HT-29 (cell line): ENCODE measurements at places on chromosomes 7 and 10.

GRCh38 chr7:51307651-51308210 lies 8.9 kb downstream of the COBL start:
- DNase-seq = no peak

- DNase-seq = no peak
These were observed 44.9 kb downstream of the MKLN1 start for GRCh38 chr7:131372554-131372953.

DNA sequence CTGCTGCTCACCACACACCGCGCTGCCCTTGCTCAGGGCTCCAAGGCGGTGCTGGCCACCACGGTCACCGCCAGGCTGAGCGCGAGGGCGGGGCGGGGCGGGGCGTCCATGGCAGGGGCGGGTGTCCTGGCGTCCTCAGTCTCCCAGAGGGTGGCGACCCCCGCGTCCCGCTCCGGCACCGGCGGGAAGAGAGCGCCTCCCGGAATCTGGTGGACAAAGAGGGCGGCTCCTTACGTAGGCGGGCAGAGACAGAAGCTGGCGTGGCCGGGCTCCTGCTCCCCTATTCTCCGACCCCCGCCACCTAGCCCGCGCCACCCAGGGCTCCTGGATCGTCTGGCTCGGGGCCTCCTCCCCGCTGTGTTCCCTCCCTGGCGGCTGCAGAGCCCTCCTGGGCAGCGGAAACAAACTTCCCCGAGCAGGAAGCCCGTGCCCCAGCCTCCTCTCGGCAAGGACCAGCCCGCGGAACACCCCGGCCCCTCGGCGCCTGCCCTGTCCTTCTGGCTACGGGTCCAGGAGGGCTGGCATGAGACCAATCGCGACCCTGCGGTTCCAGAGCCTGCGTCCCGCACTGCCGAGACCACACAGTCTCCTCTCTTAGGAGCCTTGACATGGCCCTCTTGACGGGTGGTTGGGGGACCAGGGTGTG lies 133.8 kb upstream of the ZNF92 start:
- DNase-seq = no peak

GRCh38 chr7:94778711-94779459 lies 123.0 kb upstream of the SGCE start:
- DNase-seq = no peak

GRCh38 chr10:49388161-49388560 lies 7.7 kb downstream of the DRGX start:
- DNase-seq = no peak

DNA sequence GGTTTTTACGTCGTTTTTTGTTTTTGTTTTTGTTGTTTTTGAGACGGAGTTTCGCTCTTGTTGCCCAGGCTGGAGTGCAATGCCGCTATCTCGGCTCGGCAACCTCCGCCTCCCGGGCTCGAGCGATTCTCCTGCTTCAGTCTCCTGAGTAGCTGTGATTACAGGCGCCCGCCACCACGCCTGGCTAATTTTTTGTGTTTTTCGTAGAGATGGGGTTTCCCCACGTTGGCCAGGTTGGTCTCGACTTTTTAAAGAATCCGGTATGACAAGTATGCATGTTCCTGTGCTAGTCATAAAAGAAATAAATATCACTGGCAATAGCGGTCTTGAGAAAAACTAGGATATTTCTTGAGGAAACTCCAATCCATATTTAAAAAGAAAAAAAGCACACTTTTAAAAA lies 2.7 kb upstream of the ARL4A start:
- no peak for DNase-seq

DNA sequence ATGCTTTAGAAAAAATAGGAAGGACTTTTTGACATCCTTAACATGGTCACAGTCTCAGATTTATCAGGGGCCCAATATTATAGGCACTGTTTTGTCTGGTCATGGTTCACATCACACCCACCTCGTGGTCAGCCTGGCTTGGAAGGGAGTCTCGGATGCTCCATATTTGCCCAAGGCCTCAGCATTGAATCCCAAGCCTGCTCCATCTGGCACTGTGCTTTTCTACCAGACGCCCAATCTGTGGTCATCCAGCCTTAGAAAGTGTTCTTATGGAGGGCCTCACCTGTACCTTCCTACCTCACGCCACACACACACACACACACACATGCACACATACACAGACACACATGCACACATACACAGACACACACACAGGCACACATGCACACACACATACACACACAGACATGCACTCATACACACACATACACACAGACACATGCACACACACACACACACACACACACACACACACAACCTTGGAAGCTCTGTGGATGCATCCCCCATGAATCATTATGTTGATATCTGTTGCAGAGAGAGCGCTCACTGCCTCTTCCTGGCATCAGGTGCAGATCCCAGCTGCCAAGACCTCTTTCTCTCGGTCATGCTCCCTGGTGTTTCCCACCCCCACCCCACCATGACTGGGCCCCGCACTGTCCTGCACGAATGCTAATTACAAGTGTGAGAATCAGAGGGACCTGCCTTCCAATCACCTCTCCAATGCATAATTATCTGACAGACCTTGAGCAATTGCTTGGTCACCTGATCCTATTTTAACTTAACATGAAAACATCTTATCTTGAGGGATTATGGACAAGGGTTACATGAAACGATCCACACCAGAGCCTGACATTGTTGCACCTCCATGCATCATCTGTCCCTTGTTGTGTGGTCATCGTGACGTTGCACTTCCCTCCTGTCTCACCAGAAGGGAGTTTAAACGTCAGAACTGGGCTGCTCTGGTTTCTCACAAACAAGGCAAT lies 122.7 kb upstream of the TMEM72 start:
- DNase-seq = no peak

DNA sequence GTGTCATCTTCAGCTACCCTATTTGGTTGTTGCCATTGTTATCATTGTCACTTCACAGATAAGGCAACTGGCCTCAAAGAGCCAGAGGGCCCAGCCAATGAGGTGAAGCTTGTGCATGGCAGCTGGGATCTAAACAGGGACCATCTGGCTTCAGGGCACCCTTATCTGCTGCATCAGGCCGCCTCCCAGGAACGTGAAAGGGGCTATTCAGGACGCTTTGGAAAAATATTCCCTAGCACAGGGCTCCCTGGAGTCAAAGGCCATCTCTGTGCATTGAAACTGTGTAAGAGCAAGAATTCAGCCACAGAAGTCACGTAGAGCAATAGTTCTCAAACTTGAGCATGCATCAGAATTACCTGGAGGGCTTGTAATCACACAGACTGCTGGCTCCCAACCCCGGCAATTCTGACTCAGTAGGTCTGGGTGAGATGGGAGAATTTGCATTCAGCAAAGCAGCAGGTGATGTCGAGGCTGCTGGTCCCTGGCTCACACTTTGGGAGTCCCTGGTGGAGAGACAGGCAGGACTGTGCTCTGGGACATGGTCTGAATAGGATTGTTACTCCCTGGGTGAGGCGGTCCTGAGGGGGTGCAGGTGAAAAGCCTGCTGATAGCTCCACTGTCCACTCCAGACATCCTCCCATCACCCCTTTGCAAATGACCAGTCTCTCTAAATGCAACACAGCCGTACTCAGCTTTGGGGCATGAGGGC lies 21.5 kb upstream of the PLEKHA1 start:
- DNase-seq = no peak

- DNase-seq = no peak
These were observed 10.1 kb downstream of the SLC39A12 start for GRCh38 chr10:17961551-17962422.
